ENCODE measurements at places on chromosomes 1 and 21.

- H3K36me3 ChIP-seq = no peaks in the 10 kb centered on the region
- DNase-seq = no peak
- H3K4me3 ChIP-seq = no peak overlapping the region
Measured at GRCh38 chr1:45148209-45148825, 58.1 kb downstream of the ZSWIM5 start.

DNA sequence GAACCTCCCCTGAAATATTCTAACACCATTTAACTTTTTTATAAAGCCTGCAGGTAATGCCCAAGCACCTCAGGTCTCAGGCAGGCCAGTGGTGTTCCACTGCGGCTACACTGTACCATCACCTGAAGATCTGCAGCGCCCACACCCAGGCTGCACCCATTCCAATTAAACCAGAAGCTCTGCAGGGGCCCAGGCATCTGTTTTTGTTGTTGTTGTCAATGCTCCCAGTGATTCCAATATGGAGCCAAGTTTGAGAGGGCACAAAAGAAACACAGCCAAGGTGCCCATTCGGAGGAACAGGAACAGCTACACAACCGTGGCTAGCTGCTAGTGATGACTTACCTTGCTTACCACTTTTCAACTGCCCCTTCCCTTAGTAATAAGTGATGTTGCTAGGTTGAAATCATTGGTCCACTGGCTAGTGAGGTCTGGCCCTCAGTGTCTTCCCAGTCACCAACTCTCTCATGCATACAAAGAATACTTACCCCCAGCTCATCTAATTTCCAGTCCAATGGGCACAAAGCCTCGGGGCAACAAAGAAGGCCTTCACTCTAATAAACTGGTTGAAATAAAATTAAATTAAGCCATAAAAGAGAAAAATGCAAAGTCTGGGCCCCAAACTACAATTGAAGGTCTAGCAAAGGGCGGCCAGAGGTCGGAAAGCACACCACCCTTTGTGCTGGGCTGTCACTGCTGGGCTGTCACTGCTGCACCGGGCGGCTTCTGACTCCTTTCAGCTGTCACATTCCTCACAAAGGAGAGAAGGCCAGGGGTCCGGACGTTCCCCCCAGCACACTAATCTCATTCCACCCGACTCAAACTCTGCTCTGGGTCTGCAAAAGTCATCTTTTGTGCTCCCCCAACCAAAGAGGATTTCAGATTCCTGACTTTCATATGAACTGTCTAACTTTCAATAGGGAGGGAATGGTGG lies 34.9 kb downstream of the SIPA1L2 start:
- no peaks in the 10 kb centered on the region for H3K27me3 ChIP-seq
- no peak for DNase-seq
- H3K27ac ChIP-seq = no peak overlapping the region
- no peaks in the 10 kb centered on the region for H3K36me3 ChIP-seq

DNA sequence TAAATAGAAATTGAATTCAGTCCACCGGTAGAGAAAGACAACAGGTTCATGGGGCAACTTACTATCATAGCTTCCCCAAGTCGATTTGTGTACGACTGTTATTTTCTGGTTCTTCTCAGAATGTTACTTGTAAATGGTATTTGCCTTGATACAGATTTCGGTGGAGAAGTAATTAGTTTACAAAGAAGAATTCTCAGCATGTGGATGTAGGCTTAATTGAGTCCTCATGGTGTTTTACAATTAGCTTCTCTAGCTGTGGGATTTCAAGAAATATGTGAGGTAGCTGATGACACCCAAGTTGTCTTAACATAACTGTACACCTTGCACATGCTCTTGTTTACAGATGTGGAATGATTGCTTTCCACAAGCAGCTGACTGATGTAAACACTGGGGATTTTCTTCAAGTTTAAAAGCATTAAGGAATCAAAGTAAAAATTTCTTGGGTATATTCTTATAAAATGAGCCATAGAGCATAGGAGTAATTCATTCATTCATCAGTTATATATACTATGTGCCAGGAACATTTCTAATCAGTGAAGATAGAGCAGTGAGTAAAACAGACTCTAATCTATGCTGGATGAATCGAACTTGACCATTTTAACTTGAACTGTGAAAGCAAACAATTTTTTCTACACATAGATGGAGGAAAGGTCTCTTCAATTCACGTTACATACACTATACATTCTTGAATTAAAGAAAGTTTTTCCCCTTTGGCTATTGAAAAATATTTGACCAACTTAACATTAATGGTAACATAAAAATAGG lies 1.4 kb downstream of the MACO1 start:
- no peaks in the 10 kb centered on the region for H3K27me3 ChIP-seq
- no peak for DNase-seq
- H3K27ac ChIP-seq = peak overlapping the region; percentile 63
- peak overlapping the region; percentile 78 for H3K4me3 ChIP-seq

DNA sequence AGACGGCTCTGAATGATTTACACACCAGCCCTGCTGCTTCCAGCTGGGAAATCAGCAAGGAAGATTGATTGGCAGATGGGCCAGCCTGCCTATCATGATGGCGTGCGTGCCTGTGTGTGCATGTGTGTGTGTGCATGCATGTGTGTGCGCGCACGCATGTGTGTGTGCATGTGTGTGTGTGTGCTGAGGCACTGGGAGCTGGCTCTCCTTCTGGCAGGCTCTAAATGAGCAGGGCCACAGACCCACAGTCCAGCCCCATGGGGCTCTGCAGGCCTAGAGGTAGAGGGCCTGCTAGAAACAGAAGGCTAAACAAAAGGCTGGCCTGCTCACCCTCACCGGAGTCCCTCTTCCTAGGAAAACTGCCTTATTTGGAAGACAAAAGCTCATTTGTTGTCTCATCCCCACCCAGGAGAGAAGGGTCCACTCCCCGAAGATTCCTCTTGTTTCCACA lies 6.0 kb downstream of the KLHDC8A start:
- H3K4me1 ChIP-seq = no peaks in the 10 kb centered on the region
- peaks cover 20% of the 10 kb centered on the region for H3K27me3 ChIP-seq
- no peak overlapping the region for H3K27ac ChIP-seq
- DNase-seq = no peak

DNA sequence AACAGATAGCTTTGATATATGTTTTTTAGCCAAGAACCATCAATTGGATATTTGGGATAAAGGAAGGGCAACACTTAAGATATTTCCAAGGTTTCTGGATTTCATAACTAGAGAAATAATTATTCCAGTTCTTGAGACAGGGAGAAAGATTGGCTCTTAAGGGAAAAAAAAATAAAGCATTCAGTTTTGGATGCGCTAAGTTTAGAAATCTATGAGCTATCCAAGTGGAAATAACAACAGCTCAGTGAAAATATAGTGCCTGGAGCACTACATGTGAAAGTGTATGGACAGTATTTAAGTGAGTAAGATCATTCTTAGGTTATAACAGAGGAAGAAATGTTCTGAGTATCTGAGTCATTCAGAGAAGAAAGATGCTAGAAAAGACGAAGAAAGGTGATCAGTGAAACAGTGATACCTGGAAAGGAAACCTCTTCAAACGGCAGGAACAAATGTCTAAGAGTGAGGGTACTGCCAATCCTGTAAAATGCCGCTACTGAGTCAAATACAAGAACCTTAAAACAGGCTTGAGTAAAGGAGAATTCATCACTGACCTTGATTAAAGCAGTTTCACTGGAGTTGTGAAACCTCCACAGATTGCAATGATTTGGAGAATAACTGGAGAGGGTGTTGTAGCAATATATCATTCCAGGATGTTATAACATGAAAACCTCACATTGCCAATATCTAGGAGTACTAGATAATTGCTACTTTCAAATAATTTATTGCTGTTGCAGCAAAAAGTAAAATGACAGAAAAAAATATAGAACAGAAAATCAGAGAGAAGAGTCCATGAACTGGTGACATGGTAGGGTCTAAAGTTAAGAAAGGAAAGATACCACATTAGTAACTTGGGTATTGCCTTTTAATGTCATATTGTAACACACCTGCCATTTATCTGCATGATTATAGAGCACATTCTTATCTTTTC lies 482.1 kb upstream of the RGS18 start:
- DNase-seq = no peak
- no peaks in the 10 kb centered on the region for H3K36me3 ChIP-seq
- no peak overlapping the region for H3K27ac ChIP-seq
- no peaks in the 10 kb centered on the region for H3K4me1 ChIP-seq
- no peak overlapping the region for H3K4me3 ChIP-seq
- no peaks in the 10 kb centered on the region for H3K27me3 ChIP-seq

DNA sequence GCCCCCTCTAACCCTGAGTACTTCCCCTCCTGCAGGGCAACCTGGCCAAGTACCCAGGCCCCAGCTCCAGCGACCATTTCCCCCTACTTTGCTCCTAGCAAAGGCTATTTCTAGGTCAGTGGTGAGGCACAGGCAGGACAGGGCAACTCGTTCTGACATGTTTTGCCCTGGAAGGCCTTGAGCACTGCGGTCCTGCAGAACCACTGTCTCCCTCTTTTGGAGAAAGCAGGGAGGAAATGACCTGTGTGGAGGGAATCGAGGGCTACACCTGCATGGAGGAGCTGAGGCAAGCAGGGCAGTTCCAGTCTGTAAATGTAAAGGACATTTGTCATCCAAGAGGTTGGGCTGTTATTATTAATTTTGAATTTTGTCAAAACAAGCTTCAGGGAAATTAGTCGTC lies 99.1 kb downstream of the PPIAL4G start:
- peaks cover 2% of the 10 kb centered on the region for H3K36me3 ChIP-seq
- DNase-seq = no peak
- peaks cover 28% of the 10 kb centered on the region for H3K4me1 ChIP-seq
- no peak overlapping the region for H3K4me3 ChIP-seq
- no peaks in the 10 kb centered on the region for H3K27me3 ChIP-seq

- DNase-seq = no peak
- peaks cover 14% of the 10 kb centered on the region for H3K27me3 ChIP-seq
- H3K36me3 ChIP-seq = no peaks in the 10 kb centered on the region
Measured at GRCh38 chr1:225811622-225812487, 1.9 kb downstream of the EPHX1 start.

DNA sequence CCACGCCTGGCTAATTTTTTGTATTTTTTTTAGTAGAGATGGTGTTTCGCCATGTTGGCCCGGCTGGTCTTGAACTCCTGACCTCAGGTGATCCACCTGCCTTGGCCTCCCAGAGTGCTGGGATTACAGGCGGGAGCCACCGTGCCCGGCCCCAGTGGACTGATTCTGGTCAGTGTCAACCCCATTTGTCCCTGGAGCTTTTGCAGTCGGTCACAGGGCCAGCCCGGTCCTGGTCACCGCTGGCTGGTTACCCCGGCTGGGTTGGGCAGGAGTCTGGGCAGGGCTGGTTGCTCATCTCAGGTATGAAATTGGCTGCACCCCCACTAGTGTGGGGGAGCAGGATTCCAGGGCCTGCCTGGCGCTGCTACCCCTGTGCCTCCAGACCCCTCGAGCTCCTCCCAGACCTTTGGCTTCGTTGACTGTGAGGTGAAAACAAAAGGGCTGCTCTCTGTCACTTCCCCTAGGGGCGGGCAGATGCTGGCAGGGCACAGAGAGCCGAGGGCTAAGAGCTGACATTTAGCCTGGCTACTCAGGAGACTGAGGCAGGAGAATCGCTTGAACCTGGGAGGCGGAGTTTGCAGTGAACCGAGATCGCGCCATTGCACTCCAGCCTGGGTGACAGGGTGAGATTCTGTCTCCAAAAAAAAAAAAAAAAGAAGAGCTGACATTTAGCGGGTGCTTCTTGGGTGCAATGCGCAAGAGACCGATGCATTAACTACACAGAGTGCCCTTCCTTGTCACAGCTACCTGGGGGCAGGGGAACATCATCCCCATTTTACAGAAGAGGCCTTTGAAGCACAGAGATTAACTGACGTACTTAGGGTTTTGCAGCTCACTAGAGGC lies 10.6 kb downstream of the TNFRSF1B start:
- H3K36me3 ChIP-seq = peaks cover 35% of the 10 kb centered on the region
- peak overlapping the region; percentile 79 for H3K4me3 ChIP-seq
- peak overlapping the region; percentile 97 for H3K27ac ChIP-seq
- H3K4me1 ChIP-seq = peaks cover 81% of the 10 kb centered on the region
- no peaks in the 10 kb centered on the region for H3K27me3 ChIP-seq

DNA sequence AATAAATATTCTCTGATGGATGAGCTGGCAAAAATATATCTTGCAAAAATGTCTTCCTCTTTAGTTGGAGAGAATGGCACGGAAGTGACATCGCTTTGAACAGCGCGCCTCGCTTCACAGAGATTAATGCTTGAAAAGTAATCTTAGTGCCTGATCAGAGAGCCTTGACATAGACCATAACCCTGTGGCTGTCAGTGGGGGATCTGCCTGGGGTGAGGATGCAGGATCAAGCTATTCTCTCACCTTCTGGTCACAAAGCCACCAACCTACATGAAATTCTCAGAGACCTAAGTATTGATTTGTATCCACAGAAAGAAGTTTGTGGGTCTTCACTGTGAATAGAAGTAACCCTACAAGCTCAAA lies 492.6 kb downstream of the LMO4 start:
- peaks cover 15% of the 10 kb centered on the region for H3K27me3 ChIP-seq
- H3K4me1 ChIP-seq = no peaks in the 10 kb centered on the region
- H3K4me3 ChIP-seq = no peak overlapping the region
- no peak overlapping the region for H3K27ac ChIP-seq
- DNase-seq = no peak

DNA sequence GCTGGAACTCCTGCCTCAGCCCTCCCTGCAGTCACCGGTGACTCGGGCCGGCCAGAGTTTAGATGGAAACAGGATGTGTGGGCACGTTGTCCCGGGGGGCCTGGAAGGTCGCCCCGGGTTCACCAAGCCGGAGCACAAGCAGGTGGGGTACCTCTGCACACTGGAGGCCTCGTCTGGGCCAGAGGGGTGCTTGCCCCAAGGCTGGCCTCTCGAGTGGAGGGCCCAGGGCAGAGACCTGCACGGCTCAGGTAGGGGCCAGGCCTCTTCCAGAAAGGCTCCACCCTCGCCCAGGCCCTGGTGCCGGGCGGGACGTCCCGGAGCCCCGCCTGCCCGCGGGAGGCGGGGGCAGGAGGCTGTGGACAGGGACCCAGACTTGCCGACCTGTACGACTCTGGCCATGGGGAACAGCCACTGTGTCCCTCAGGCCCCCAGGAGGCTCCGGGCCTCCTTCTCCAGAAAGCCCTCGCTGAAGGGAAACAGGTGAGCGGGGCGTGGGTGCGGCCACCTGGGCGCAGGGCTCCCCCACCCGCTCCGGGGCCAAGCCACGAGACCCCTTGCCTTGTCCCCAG lies at the start of gene PLEKHN1:
PLEKHN1 (plus strand) TSS at position 348 of the 569 bp plus-strand sequence; CDS start at position 398, 50 bp downstream.
- H3K27ac ChIP-seq = peak within 1 kb of the TSS; percentile 87
- peak; percentile 68 for DNase-seq

- DNase-seq = no peak
- no peaks in the 10 kb centered on the region for H3K27me3 ChIP-seq
- no peak overlapping the region for H3K4me3 ChIP-seq
- peaks cover 8% of the 10 kb centered on the region for H3K4me1 ChIP-seq
- no peaks in the 10 kb centered on the region for H3K36me3 ChIP-seq
Measured at GRCh38 chr1:202590975-202591411, 119.3 kb downstream of the SYT2 start.

GRCh38 chr1:36133484-36133883 lies 8.5 kb upstream of the COL8A2 start:
- peaks cover 7% of the 10 kb centered on the region for H3K4me1 ChIP-seq
- H3K36me3 ChIP-seq = no peaks in the 10 kb centered on the region
- no peak overlapping the region for H3K4me3 ChIP-seq
- H3K27me3 ChIP-seq = no peaks in the 10 kb centered on the region
- no peak overlapping the region for H3K27ac ChIP-seq
